T-helper 22 cell (primary cell): ENCODE measurements at places on chromosomes 1 and 21.

GRCh38 chr1:12341667-12342066, 111.8 kb downstream of the VPS13D start:
- DNase-seq = no peak

- DNase-seq = no peak
Measured at GRCh38 chr1:239758756-239759155, 332.9 kb upstream of the FMN2 start.

- no peak for DNase-seq
Measured at GRCh38 chr1:209106237-209106741, 477.2 kb upstream of the CAMK1G start.

GRCh38 chr1:222048094-222048595, 306.3 kb upstream of the DUSP10 start:
- no peak for DNase-seq

GRCh38 chr1:115325874-115326273, 12.2 kb downstream of the NGF start:
- DNase-seq = no peak

GRCh38 chr1:234231061-234231892, 142.0 kb upstream of the COA6 start:
- DNase-seq = no peak
